ENCODE measurements at places on chromosomes 4 and X. TPM values are rescaled to one million over a fixed set of nuclear protein-coding genes. Genes with fewer than 3 reads are reported as not detected.

AGA gene
- 5.5 TPM for polyA plus RNA-seq

CACNA1F gene
- polyA plus RNA-seq, result not detected

STATH gene
- polyA plus RNA-seq, result not detected

POU4F2 gene
- not detected for polyA plus RNA-seq

CSAG1 gene
- polyA plus RNA-seq, result not detected

HCCS gene
- 27.7 TPM for polyA plus RNA-seq

CXorf66 gene
- not detected for polyA plus RNA-seq

SLC9B2 gene
- 11.2 TPM for polyA plus RNA-seq

RS1 gene
- not detected for polyA plus RNA-seq

GDI1 gene
- 91.3 TPM for polyA plus RNA-seq

ELMOD2 gene
- 19.2 TPM for polyA plus RNA-seq

AMTN gene
- not detected for polyA plus RNA-seq

TRIM75 gene
- polyA plus RNA-seq, result not detected

EDNRA gene
- polyA plus RNA-seq, result 43.1 TPM

SULT1B1 gene
- 0.41 TPM for polyA plus RNA-seq

LIN54 gene
- polyA plus RNA-seq, result 8.9 TPM

RAP1GDS1 gene
- 28.1 TPM for polyA plus RNA-seq

MAOA gene
- polyA plus RNA-seq, result 0.47 TPM

RASL11B gene
- polyA plus RNA-seq, result 11.5 TPM

BEX1 gene
- 2.1 TPM for polyA plus RNA-seq

ASB12 gene
- polyA plus RNA-seq, result 20.3 TPM

SH2D1A gene
- 2.6 TPM for polyA plus RNA-seq

VGLL1 gene
- not detected for polyA plus RNA-seq

UGDH gene
- polyA plus RNA-seq, result 39.4 TPM

GC gene
- not detected for polyA plus RNA-seq

PPP4R3C gene
- polyA plus RNA-seq, result not detected

FGF16 gene
- 2.5 TPM for polyA plus RNA-seq

COL4A6 gene
- 3.5 TPM for polyA plus RNA-seq

UCP1 gene
- polyA plus RNA-seq, result not detected

PPP1R2C gene
- polyA plus RNA-seq, result not detected

TKTL2 gene
- polyA plus RNA-seq, result not detected

EDA2R gene
- 3.6 TPM for polyA plus RNA-seq

ZIC3 gene
- not detected for polyA plus RNA-seq

ARHGAP36 gene
- polyA plus RNA-seq, result 197 TPM

RGN gene
- 2.4 TPM for polyA plus RNA-seq

GABRQ gene
- 2.5 TPM for polyA plus RNA-seq

Measured in muscle of leg (tissue), 16 donors.